Stimulated activated CD4-positive, alpha-beta T cell treated with anti-CD3 and anti-CD28 coated beads, Interleukin-15, amount 100 ng/mL, for 1 hour (primary cell): ENCODE measurements at places on chromosomes 7 and 10.

- DNase-seq = no peak
These were observed 1.2 kb downstream of the NUB1 start for GRCh38 chr7:151342811-151343210.

DNA sequence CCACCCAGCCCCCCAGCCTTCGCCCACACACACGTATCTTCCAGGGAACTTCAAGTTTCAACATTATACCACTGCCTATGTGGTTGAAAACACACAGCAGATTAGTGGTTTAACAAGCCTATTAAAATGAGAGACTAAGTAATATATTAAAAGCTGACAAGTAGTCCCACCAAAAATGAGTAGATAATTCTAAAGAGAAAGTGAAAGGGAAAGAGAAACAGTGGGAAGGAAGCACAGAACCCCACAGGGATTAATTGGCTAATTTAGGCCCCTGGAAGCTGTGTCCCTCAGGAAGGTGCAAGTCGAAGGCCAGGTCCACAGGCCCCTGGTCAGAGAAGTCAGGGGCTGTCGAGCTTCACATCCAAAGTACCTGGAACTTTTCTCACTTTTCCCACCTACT is 210.5 kb upstream of the YAE1 start:
- DNase-seq = no peak

DNA sequence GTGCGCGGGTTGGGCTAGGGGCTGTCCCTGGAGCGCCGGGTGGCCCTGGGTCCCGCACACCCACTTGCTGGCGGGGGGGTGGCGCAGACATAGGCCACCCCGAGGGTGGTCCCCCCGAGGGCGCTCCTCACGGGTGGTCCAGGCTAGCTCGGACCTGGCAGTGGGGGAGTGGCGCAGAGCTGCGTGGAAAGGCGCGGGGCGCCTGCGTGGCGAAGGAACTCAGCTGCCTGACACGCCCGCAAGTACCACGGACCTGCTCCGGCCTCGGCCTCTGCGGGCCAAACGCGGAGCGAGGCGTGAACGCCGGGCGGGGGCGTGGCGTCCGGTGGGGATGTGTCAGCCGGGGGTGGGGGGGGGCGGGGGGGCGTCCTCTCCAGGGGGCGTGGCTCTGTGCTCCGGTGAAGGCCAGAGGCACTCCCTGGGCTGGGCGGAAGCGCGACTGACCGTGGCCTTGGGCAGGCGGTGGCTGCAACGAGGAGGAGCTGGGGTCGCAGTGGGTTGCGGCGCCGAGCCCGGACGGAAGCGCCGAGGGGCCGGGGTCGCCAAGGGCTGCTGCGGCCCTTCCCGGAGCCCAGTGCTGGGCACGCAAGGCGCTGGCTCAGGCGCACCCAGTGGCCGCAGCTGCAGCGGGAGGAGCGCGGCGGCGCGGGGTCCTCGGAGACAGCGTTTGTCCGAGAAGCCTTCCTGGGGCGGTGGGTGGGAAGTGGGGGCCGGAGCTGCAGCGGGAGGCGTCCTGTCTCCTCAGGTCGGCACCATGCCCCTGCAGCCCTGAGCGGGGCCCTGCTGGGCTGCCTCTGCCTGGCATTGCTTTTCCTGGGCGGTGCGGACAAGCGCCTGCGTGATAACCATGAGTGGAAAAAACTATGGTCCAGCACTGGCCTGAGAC is 58.9 kb upstream of the NUPR2 start:
- no peak for DNase-seq

GRCh38 chr7:74242122-74242443 is 12.1 kb downstream of the RFC2 start:
- no peak for DNase-seq

DNA sequence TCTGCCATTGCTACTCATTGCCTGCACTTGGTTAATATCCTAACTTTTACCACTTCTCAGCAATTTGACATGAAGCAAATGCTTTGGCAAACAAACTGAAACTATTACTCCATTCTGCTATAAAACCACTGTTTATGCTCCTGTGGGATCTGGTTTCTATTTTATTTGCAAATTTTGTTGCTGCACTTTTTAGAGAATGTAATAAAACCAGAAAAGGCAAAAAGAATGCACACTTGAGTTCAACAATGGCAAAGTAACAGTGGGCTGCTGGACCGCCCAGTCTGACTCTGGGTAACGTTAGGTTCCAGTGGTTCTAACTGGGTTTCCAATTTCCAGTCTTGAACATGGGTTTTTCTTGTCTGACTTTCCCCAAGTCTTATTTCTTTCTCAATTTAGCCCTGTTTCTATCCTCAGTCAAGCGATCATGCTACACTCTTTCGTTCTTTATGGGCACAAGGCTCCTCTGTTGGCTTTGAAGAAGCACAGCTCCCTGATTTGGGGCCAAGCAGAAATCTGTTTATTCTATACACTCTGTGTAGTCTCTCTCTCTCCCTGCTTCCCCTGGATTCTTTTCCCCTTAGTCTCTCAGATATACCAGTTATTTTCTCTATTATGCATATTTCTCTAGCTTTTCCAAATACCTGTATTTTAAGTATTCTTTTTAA is 129.2 kb upstream of the FAM3C start:
- DNase-seq = no peak

GRCh38 chr7:84735677-84736076 is 451.2 kb downstream of the SEMA3D start:
- DNase-seq = no peak

- DNase-seq = no peak
These were observed 41.5 kb upstream of the PLEKHA1 start for GRCh38 chr10:122333037-122333436.

DNA sequence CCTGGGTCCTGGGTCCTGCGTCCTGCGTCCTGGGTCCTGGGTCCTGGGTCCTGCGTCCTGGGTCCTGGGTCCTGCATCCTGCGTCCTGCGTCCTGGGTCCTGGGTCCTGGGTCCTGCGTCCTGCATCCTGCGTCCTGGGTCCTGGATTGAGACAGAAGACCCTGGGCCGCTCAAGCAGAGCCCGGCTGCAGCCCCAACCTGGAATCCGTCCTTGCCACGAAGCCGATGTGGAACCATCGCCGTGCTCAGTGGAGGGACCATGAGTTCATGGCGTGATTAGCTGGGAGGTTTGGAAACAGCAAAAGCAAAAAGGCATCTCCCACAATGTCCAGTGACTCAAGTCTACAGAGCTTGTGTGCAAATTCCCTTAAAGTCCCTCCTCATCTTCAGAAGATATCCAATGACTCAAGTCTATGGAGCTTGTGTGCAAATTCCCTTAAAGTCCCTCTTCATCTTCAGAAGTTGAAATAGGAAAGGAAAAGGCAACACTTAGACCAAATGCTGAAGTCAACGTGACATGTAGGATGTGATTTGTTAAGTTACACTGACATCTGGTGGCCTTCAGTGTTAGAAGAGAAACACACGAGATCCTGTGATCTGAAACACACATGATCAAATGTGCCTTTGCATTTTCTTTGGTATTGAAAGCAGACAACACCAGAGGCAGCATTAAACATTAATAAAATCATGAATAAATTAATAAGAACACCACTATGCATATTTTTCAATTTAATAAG is 179.9 kb downstream of the PTPRN2 start:
- no peak for DNase-seq

DNA sequence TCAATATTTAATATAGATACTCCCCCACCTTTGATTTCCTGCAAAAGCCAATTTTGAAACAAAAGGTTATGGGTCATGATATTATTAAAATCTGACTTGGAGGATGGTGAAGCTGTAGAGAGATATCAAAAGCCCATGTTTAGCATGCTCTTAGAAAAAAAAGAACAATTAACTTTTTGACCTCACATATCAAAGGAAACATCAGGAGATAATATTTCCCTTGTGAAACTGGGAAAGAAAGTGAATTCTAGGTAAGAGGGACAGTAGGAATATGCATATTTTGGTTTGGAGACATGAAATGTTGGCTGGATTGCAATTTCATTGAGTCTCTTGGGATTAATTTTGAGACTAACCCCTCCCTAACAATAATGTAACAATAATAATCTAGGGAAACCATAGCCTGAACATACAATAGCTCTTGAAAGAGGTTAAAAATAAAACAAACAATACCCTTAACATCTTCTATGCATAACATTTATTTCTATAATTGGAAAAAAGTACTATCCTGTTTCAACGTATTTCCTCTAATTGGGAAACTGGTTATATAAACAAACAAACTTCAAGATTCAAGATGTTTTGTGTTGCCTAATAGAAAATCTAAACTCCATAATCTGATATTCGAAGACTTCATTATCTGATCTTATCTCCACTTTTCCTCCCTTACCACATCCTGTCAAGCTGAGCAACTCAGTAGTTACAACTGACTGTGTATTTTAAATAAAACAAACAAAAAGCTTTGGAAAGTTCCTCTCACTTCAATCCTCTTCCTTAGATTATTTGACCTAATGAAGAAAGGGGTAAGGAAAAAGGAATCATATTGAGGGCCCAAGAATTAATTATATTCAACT is 14.8 kb downstream of the TMEM26 start:
- no peak for DNase-seq

- no peak for DNase-seq
These were observed 156.5 kb upstream of the NPS start for GRCh38 chr10:127392351-127393235.

DNA sequence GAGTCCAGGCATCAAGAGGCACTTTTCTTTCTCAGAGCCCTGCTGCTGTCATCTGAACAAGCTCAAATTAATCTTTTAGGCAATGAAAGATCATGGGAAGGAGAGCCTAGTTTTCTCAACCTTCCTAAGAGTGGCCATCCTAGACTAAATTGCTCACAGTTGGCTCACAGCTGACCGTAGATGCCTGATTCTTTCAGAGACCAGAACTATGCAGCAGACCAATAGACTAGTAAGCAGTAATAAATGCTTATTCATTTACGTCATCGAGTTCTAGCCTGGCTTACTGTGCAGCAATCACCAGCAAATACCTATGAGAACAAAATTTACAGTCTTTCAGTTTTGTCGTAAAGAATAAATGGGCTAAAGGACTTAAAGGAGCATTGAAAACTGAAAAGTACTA is 602.9 kb upstream of the GHITM start:
- DNase-seq = no peak

DNA sequence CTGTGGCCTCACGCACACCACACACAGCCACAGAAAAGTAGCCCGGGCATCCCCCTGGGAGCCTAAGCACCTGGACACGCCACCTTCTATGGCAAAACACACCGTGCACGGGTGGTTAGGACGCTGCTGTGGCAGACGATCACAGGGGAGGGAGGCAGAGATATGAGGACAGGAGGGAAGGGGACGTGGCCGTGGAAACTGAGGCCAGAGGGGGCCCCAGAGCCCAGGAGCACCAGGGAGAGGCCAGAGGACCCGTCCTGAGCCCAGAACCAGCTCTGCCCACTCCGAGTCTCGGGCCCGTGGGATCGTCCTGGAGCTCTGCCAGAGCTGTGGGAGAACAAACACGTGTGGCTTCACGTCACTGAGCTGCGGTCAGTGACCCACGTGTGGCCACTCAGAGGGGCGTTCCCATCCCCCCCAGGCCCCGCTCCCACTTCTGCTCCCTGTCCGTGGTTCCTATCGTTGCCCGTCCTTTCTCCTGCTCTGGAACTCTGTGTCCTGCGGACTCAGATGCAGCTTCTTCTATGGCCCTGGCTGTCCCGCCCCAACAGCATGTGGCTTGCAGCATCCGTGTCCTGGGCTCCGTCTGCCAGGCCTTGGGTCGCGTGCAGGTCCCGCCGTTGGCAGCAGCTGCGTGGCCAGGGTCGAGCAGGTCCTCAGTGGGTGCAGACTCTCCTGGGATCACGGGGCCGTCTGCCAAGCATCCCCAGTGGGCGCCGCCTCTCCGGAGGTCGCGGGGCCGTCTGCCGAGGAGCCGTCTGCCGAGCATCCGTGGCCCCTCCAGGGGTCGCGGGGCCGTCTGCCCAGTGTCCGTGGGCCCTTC is 31.0 kb downstream of the GET4 start:
- no peak for DNase-seq
